ENCODE measurements at places on chromosomes 4 and X.

DNA sequence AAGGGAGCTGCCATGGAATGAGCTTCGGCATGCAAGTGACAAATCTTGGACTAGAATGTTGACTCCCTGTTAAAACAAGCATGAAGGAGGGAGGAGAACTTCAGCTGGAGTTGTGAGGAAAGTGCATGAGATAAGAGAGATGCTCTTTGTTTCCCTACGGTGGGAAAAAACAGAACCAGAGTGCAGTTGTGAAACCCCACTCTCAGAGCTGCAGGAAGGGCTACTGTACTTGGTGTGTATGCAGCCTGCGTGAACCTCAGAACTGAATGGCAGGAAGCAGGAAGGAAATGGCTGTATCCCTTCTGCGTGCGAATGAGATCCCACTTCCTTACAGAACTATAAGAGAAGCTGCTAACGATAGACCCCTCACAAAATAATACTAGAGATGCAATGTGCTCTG is 57.2 kb downstream of the EGF start:
- no peak for DNase-seq

GRCh38 chr4:111960241-111960667 is 185.0 kb upstream of the FAM241A start:
- DNase-seq, result no peak

DNA sequence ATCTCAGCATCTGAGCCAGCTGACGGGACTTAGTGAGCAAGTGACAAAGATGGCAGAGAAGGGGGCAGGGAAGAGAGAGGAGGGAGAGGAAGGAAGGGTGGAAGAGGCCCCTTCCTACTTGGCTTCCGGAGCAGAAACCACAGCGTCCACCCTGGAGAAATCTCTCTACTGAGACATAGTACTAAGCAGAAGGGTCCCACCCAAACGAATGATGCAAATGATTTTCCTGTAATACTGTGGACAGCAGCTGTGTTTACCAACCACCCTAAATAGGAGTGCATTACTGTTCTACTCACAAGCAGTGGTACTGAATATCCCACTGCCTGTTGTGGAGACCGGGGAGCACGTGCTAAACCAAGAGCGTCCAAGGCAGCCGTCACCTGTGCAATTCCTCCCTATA is 29.4 kb downstream of the DTHD1 start:
- no peak for DNase-seq

DNA sequence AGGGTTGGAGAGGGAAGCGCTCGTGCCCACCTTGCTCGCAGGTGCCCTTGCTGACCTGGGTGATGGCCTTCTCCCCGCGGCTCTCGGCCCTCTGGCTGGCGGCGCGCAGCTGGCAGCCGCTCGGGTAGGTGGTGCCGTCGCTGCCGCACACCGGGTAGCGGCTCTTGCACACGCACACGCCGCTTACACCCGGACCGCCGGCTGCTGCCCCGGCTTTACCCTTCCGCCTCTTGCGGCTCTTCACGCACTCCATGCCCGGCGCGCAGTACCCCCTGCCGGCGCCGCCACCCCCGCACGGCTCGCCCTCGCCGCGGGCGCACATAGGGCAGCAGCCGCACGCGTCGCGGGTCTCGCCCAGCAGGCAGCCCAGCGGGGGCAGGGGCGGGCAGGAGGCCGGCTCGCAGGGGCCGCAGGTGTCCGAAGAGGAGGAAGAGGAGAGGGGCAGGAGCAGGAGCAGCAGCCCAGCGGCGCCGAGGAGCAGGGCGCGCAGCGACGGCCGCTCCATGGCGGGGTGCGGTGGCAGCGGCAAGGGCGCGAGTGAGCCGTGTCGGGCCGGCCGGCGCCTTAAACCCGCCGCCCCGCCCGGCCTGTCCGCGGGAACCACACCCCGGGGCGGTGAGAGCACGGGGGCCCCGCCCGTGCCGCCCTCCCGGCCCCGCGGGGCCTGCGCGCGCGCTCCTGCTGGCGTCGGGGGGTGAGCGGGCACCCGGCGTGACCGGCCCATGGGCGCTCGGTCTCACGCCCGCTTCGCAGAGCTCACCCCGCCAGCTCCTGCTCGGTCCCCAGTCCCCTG is at the start of gene IGFBP7:
Gene IGFBP7 (minus strand): TSS at position 539 of the 793 bp plus-strand sequence. CDS start 34 bp downstream, at position 505.
- no peak for DNase-seq

DNA sequence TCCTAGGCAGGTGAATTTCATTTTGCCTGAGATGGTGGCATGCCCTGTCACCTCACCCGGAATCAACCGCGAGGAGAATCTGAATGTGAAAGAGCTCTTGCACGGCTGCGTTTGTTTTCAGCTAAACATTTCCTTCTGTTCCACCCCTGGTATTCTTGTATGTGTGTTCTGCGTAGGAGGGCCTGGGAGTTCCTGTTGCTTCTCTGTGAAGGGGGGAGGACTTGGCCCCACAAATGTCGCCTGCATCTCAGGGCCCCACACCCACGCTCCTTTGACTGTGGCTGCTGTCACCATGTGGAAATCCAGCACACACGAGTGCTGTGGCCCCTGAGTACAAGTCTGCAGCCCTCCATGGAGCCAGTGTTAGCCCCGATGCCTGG is 45.8 kb upstream of the CLCN4 start:
- no peak for DNase-seq

GRCh38 chr4:161554372-161554990 is 609.3 kb downstream of the FSTL5 start:
- no peak for DNase-seq

DNA sequence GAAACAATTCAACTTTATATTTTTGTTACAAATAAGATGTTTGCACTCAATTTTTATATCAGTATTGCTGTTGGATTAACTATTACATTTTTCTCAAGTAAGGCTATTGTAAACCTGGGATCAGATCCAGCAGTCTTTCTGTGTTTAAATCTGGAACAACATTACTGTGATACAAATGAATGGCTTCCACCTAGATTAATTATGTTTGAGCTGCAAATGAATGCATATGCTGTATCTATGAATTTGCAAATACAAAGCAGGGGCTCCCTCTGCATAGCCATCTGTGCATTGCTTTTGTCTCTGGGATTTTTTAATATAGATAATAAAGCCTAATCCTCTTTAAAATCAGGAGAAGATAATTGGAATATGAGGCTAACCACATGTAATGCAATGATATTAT is 69.8 kb upstream of the NEIL3 start:
- DNase-seq, result no peak

DNA sequence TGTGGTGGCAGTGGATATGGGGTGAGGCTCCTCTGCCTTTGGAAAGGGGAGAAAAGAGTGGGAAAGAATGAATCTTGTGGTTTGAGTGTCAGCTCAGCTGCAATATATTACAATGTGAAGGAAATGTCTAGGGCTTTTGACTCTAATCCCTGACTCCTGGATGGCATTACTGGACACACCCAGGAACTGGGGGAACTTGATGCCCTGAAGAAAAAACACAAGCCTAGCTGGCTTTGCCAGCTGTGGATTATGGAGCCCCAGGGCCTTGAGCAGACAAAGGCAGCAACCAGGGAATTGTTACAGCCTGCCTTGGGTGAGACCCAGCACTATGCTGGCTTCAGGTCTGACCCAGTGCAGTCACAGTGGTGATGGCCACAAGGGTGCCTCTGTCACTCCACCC is 57.1 kb upstream of the CYSLTR1 start:
- DNase-seq, result no peak

DNA sequence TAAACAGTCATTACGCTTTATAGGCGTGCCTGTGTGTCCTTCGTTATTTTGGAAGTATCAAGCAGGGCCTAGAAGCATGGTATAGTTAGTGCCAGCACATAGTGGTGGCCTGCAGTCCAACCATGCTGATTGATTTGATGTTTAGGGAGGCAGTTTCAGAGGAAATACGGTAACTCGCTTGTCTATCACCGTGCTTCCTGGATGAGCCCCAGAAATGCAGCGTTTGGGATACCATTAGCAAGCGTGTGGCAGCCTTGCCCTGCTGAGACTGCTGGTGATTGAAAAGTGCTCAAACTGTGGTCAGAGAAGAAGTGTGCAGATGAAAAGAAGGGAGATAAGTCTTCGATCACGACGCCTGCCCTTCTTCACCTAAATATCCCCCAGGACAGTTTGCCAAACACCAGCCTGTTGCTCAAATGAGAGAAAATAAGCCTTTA is 158.4 kb downstream of the CHIC2 start:
- DNase-seq, result no peak

GRCh38 chrX:40445691-40446090 is 135.1 kb upstream of the ATP6AP2 start:
- no peak for DNase-seq

GRCh38 chr4:70630162-70630561 is 1.6 kb downstream of the ENAM start:
- DNase-seq, result no peak

- no peak for DNase-seq
Observed at GRCh38 chr4:34512616-34513015, 1731.7 kb downstream of the ARAP2 start.

GRCh38 chr4:34000356-34000755 is 2244.0 kb downstream of the ARAP2 start:
- DNase-seq, result no peak

- DNase-seq, result no peak
Observed at GRCh38 chr4:152301381-152301780, 234.5 kb downstream of the FBXW7 start.

- no peak for DNase-seq
Observed at GRCh38 chr4:153257991-153258390, 53.7 kb downstream of the TRIM2 start.

- DNase-seq, result no peak
Observed at GRCh38 chr4:93646233-93646930, 182.2 kb upstream of the ATOH1 start.

- no peak for DNase-seq
Observed at GRCh38 chr4:155757745-155758265, 1.0 kb upstream of the GUCY1B1 start.

- DNase-seq, result no peak
Observed at GRCh38 chr4:170988446-170988845, 824.8 kb upstream of the GALNTL6 start.

GRCh38 chr4:48190839-48191238 is 56.8 kb upstream of the TXK start:
- no peak for DNase-seq

GRCh38 chrX:124902953-124903352 is 416.7 kb upstream of the TEX13C start:
- DNase-seq, result no peak

GRCh38 chr4:165926307-165926706 is 53.3 kb downstream of the TLL1 start:
- no peak for DNase-seq

DNA sequence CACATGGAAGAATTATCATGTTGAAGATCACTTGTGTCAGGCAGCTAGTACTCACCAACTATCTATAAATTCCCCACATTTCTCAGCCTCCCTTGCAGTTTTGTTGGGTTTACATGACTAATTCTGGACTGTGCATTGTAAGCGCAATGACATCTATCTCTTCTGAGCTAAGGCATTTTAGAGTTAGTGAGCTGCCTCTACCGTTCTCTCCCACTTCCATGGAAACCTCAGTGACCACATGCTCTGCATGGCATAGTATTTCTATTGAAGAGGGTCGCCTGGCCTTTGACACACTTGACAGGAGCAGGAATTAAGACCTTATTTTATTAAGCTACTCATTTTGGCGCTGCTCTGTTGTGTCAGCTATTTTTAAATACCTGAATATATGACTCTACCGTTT is 67.5 kb upstream of the NPY2R start:
- DNase-seq, result no peak

GRCh38 chr4:170134821-170135220 is 45.1 kb upstream of the AADAT start:
- no peak for DNase-seq

DNA sequence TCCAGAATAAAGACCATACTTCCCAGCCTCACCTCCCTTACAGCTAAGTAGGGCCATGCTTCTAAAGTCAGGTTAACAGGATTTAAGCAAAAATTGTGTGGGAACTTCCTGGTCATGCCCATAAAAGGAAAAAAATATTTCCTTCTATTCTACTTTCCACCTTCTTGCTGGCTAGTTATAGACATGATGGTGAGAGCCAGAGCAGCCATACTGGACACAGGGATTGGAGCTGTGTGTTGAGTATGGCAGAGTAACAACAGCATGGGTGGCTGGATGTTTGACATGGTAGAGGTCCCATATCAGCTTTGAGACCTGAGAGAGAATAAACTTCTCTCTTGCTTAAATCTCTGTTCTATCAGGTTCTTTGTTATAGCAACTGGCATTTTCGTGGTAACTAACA is 15.1 kb upstream of the CBR4 start:
- DNase-seq, result no peak

DNA sequence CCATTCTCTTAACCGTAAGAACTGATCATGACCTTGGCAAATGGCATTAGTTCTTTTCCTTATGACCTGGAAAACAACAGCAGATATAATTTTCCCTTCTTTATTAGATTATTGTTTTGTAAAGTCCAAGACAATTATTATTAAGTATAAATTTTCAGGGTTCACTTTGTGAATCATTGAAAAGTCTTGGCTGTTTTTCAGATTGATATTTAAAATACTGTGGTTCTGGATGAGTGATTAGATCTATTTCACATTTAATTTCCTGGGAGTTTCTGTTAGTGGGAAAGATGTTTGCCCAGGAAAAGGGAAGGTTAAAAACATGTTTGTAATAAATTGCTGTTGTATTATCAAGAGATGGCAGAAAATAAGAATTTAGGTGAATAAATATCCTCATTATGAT is 194.9 kb downstream of the TLL1 start:
- no peak for DNase-seq

DNA sequence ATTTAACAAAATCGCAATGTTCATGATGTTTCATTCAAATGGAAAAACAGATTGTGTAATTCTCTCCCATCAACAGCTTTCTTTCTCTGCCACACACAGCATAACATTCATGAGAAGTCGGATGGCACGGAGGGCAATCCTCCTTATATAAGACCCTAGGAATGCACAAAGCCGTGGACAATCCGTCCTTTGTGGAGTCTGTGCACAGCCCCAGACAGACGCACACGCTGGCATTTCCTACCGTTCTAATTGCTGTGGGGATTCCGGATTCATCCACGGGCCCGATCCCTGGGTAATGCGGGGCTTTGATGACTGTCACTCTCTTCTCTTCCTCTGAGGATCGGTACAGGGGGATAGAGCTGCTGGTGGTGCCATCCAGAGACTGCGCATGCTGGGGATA is 121.9 kb upstream of the PDLIM3 start:
- DNase-seq, result no peak

- DNase-seq, result no peak
Observed at GRCh38 chr4:105620640-105621323, 68.4 kb downstream of the ARHGEF38 start.

GRCh38 chr4:119834906-119835612 is 206.5 kb upstream of the PDE5A start:
- DNase-seq, result no peak

GRCh38 chr4:36304138-36304681 is 22.8 kb downstream of the DTHD1 start:
- no peak for DNase-seq

- DNase-seq, result no peak
Observed at GRCh38 chr4:84051639-84052038, 447.5 kb downstream of the NKX6-1 start.

DNA sequence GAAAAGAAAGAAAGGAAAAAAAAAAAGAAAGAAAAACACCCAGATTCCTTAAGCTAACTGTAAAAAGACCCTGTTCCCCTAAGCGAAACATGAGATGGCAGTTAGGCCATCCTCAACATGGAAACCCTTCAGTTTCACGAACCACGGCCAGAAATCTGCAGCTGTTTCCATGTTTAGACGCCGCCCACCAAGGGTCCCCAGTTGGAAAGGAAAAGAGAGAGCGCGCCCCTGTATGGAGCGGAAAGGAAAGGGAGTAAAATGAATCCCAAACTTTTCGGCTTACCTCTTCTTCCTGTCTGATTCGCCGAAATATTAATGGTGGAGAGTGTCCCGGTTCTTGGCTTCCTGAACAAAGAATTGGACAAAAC is 38.3 kb downstream of the MGARP start:
- no peak for DNase-seq
